GM23248 (cell line): ENCODE measurements at places on chromosomes 12 and 14.

- no peak for DNase-seq
These were observed 106.9 kb upstream of the TMEM233 start for GRCh38 chr12:119486599-119487154.

- DNase-seq: no peak
These were observed 15.9 kb downstream of the P2RX2 start for GRCh38 chr12:132634411-132634990.

- DNase-seq: no peak
These were observed 13.7 kb downstream of the SPTB start for GRCh38 chr14:64865992-64866391.

DNA sequence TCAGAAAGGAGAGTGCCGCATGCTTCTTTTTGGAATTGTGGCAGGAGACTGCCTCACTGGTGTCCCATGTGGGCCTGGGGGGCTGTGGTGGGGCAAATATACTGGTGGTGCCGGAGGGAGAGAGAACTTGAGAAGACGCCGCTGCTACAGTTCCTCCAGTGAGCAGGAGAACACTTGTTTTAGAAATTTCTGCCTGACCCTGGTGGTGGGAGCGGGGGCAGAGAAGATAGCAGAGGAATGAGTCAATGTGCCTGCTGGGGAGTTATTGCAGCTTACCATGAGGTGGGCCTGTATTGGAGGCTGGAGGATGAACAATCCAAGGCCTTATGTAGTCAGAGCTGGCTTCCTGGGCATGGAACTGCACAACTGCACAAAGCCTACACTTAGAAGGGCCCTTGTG is 211.8 kb downstream of the SNAPC1 start:
- DNase-seq: peak; percentile 87

GRCh38 chr14:60021619-60022018 is 70.1 kb upstream of the PCNX4 start:
- no peak for DNase-seq
